Hematopoietic multipotent progenitor cell treated with erythropoietin and hydrocortisone succinate and interleukin-3 and kit ligand, for 17 days (in vitro differentiated cells): ENCODE measurements at places on chromosomes 13 and 19.

DNA sequence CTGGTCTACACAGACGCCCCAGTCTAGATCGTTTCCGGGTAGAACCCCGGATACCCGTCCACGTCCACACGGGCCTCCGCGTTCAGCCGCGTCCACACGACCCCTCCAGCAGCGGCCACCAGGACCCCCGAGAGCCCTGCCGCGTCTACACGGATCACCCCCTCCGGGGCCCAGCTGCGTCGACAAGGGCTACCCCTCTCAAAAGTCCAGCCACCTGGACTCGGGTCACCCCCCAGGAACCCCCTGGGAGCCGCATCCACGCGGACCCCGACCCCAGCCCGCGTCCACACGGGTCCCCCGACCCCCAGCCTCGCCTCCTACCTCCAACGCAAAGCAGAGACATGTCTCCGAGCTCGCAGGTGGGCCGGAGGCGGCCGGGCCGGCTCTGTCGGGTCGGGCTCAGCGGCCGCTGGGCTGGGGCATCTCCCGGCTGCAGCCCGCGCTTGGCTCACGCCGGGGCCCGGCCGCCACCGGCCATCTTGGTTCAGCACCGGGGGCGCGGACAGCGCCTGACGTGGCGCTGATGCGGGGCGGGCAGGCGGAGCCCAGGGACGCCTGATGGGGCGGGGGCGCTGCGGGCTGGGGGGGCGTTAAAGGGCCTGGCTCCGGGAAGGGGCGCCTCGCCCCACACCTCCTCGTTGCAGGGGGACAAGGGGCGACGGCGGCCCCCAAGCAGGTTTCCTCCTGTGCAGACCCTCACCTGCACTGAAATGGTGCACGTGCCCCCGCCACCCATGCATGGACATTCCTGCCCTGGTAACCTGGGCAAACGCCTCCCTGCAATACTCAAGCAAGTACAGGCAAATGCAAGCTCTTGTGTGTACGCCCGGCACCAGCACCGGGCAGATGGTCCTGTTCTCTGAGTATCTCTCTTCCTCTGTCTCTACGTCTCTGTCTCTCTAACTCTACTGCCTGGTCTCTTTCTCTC is at the start of gene UNC13A:
Gene UNC13A, minus strand, starts transcription at position 498 of the 928 bp plus-strand sequence. Its CDS starts 155 bp downstream, at position 343.
- no peak for DNase-seq

DNA sequence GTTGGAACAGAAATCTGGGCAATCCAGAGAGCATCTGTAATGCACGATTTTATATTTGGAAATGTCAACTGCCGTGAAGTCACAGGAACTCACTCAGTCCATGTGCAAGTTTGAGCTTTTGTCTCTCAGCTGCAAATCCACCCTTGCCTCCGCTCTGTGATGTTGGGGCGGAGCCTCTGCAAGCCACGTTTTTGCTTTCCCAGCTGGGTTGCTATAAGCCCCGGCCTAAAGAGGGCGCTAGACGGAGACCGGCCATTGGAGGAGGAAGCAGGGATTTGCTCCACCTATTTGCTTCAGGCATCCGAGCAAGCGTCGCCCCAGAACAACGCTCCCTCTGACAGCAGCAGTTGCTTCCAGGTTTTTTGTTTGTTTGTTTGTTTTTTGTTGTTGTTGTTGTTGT is 56.2 kb downstream of the TRPM4 start:
- DNase-seq: no peak

DNA sequence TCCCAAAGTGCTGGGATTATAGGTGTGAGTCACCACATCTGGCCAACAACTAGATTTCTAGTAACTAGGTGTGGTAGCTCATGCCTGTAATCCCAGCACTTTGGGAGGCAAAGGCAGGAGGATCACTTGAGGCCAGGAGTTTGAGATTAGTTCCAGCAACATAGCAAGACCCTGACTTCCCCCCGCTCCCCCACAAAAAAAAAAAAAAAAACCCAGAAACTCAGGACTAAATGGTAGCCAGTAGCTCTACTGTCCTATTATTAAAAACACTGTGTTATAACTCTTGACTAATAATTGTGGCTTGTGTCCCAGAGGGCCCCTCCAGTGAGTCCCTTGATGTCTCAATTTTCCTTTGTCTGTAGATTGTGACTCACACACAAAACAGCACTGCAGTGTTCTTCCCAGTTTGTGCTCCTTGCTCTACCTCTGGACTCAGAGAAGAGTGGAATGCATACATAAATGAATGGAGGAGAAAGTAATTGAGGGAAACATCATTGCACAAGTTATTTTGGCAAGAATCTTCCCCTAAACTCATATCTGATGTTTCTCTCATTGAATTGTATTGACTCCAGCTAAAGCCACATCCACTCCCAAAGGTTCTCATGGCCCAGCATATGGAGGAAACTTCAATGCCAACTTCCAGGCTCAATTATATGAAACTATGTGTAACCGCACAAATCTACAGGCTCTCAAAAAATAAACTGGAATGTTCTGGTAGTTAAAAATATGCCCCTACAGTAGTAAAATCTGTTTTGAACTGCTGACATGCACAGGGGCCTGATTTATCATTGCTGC is 8.8 kb downstream of the TPT1 start:
- no peak for DNase-seq

GRCh38 chr13:65889368-65889767 is 1340.8 kb downstream of the PCDH9 start:
- no peak for DNase-seq

DNA sequence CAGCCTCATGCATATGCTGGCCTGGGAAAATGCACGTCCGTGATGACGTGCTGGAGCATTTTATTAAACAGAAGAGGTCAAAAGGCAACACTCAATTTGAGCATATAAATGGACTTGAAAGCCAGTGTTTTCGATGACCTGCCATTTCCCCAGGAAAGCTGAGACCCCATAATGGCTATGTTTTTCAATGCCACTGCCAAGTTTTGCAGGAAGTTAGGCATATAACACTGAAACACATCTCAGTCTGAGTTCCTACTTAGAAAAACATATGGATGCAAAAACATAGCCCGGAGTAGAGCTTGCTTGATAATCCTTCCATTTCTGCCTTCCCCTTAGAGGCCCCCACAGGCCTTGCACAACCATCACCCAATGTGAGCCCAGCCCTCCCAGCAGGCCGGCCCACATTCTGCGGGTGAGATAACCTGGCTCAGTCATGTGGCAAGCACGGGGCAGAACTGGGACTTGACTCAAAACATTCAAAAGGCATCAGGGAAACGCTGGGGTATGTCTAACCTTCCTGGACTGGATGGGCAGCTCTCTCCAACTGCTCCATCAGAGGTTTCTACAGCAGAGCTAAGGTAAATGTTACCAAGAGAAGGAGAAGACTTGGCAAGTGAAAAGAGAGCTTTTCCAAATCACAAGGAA is 24.9 kb downstream of the EPS15L1 start:
- peak; percentile 75 for DNase-seq

- no peak for DNase-seq
Observed at GRCh38 chr13:91632086-91632485, 233.7 kb downstream of the GPC5 start.

DNA sequence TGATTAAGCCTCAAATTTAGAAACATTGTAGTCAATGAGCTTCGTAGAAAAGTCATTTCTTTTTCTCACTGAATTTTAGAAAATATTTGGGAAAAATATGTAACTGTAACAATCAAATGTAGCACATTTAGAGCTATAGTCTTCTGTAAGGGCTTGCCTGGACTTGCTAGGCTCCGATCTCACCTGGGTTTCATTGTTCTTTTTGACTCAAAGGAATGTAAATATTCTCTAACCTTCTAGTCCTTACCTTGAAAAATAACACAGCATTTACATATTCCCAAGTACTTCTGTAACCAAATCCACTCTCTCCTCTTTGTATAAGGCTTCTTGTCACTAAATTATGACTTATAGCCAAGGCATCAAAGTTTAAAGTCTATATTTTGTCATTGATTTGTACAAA is 2.9 kb upstream of the UFM1 start:
- no peak for DNase-seq

DNA sequence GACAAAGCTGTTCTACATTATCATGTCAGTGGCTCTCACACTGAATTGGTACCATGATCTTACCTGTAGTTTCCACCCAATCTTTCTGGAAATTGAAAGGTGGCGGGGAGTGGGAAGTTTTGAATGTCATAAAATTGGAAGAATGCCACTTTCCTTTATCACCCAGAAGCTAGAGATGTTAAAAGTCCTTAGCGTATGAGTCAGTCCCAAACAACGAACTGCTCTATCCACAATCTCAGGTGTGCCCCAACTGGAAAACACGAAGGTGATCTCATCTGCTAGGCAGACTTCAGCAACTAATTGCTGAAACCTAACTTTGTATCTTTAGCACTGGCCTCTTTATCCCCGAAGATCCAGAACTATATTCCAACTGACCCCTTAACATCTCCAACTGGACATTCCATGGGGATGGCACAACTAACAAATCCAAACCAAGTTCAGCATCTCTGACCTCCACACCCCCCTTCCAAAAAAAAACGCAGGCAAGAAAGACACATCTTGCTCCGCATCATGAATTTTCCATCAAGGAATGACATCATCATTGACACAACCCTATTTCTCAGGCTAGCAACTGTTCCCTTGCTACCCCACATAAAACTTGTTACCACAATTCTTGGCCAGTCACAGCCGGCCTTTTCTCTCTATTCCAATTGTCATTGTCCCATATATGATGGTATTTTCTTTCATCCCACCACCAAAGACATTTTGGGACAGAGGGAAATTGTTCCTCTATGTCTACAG is 175.4 kb downstream of the KLF12 start:
- DNase-seq: no peak

- DNase-seq: no peak
Observed at GRCh38 chr13:59504407-59504806, 659.3 kb downstream of the DIAPH3 start.

DNA sequence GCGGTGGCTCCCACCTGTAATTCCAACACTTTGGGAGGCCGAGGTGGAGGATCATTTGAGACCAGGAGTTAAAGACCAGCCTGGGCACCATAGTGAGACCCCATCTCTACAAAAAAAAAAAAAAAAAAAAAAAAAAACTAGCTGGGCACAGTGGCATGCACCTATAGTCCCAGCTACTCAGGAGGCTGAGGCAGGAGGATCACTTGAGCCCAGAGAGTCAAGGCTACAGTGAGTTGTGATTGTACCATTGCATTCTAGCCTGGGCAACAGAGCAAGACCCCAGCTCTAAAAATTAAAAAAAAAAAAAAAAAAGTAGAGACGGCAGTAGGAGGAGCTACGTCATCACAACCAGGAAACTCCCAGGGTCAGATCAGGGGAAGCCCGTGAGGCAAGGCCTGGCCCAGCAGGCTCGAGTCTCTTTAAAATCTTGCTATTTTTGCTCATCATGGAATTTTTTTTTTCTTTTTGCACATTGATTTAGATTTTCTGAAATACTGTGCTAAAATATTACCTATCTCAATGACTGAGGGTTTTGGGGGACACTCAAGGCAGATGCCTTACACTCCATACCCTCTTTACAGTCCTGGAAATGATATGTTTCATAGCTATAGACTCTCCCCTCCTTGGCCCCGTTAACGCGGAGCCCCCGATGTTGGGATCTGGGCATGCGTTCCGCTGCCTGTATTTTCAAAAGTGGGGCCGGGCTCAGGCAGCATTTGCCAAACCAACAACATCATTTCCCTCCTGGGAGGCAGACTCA is 44.4 kb upstream of the USE1 start:
- no peak for DNase-seq

DNA sequence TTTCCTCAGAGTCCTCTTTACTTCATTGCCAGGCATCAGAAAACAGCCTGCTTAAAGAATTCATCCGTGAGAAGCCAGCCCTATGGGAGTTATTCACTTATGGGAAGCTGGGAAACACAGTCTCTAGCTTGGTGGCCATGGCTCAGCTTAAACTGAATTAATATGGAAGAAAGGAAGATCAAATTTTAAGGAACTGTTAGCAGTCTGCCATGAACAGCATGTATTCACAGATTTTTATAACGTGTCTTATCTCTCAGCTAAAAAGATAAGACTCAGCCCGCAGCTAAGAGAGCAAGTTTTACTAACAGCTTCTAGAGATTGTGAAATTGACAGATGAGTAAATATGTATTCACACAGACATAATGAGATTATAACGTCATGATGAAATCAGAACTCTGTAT is 253.7 kb upstream of the RXFP2 start:
- DNase-seq: no peak

- no peak for DNase-seq
Observed at GRCh38 chr19:17398902-17399527, 5.0 kb upstream of the CCDC194 start.

GRCh38 chr19:28553764-28554163 is 659.2 kb downstream of the UQCRFS1 start:
- no peak for DNase-seq

DNA sequence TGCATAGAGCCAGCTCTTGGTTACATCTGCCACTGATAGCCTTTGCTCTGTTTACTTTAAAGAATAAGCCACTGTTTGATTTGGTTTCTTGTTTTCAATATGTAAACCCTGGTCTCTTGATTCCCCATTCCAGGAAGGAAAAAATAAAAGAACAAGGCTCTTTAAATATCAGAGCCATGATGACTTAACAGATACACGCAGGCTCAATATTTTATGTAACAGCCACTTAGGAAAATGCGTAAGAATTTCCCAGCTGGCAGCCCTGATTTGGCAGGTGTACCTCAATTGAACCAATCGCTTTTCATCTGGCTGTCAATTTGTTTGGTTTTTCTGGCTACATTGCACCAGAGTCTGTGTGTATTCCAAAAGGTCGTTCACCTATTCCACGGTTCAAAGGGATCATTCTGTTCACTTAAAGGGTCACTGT is 65.6 kb downstream of the IRS2 start:
- DNase-seq: no peak

- DNase-seq: no peak
Observed at GRCh38 chr13:28041031-28041461, 52.6 kb upstream of the URAD start.

GRCh38 chr19:29289020-29289419 is 76.1 kb upstream of the UQCRFS1 start:
- no peak for DNase-seq

DNA sequence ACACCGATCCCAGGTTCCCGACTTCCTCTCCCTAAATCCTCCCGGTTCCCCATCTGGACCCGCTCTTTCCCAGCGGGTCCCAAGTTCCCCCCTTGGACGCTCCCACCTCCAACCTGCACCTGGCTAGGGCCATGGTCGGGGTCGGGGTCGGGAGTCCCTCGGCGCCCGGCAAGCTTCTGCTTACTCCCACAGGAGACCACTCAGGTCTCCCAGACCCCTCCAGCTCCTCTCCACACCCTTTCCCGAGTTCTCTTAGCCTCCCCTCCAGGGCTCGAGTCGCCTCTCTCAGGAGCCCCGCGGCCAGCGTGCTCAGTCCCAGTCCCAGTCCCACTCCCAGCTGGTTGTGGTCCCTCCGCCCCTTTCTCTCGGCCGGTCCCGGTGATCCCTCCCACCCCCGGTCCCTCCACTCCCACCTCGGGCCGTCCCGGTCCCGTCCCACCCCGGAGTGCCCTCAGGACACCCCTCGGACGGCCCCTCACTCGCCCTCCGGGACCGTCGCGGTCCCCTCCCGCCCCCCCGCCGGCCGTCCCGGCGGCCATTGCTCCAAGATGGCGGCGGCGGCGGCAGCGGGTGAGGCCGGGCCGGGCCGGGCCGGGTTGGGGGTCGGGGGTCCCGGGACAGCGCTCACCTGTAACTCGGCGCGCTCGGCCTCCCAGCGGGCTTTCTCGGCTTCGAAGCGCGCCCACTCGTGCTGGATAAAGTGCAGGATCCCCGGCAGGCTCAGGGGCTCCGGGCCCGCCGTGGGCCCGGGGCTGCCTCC is at the start of gene FKRP:
Gene FKRP, plus strand, starts transcription at position 537 of the 760 bp plus-strand sequence. CDS start 9,394 bp downstream, outside the sequence.
- peak; percentile 58 for DNase-seq
